ENCODE measurements at places on chromosomes 5 and 9.

DNA sequence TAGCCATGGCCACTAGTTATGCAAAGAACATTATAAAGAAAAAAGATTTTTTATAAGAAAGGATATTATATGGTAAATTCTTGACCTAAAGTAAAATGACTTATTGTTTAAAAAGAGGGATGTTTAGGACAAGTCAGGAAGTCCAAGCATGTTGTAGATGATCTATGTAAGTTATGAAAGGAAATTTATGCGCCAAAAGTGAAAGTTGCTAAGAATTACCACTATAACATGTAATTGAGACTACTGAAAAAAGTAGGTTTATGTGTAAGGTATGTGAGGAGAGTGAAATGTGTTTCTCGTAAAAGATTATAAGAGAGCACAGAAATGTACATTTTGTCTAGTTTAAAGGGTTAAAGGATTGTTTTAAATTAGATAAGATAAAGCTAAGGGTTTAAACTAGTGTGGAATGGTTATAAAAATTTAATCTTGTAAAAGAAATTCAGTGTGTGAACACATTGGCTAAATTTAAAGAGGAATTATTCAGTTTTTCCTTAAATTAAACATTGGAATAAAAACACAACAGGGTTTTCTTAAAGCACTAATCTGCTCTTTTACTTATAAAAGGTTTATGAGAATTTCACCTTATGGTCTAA, 1100.4 kb upstream of the EDIL3 start:
- no peak for DNase-seq

DNA sequence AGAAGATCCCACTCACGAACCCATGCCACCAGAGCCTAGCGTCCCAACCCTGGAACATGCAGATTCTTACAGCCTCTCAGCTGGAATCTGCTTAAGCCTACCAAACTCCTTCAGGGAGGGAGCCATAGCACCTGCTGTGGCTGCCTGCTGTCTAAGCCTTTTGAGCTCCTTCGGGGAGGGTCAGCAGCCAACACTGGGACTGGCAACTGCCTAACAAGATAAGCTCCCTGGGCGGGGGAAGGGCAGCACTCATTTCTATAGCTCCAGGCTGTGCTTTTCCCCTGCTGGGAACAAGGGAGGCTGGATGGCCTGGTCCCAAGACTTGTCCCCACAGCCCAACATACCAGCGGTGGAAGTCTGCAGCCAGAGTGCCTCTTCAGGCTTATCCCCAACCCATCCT, 199.1 kb upstream of the OR13F1 start:
- DNase-seq, result no peak

DNA sequence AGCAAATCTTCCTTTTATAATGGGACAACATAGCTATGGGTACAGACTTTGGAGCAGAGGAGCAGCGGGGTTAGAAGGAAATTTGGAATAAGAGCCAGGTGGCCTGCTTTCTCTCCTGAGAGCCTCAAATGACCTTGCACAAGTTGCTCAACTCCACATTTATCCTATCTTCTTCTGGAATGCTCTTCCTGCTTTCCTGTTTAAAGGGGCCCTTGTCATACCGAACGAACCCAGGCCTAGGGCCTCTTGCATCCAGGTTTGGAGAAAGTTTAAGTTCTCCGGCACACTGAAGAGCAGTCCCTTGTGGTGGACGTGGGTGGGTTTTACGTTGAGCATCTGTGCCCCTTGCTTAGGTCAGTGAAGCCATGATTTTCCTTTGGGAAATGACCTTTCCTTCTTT, 197.9 kb upstream of the NR3C1 start:
- DNase-seq, result no peak

GRCh38 chr5:109723606-109724005, 33.9 kb downstream of the MAN2A1 start:
- DNase-seq, result no peak

GRCh38 chr5:76041863-76042262, 41.3 kb upstream of the SV2C start:
- DNase-seq, result no peak

DNA sequence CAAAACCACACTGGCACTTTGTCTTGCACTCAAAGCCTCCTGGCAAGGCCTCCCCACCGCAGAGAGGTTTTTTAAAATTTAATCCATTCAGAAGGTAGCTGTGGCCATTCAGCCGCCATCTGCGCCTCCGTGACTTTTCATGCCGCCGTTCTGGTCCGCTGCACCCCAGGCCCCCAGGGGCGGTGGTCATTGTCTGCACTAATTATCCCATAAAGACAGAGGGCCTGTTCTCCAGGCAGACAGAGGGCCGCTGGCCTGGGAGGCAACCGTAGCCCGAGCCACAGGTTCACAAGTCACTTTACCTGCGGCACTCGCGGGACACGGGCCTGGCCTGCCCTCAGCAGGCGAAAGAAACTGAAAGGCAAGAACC, 49.4 kb downstream of the EXD3 start:
- DNase-seq, result peak; percentile 77

DNA sequence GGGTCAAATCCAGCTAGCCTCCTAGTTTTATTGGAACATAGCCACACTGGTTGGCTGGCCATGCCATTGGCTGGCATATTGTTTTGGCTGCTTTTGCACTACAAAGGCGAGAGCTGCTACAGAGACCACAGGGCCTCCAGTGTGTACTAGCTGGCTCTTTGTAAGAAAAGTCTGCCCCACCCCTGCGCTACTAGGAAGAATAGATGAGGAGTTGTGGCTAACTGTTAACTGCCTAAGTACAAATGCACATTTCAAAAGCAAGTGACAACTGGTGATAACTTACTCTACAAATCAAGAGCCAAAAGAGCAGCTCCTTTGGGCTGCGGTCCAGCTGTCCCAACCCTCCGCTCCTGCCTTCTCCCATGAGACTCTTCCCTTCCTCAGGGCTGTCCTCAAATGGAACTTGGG, 63.9 kb downstream of the SERINC5 start:
- DNase-seq, result no peak

DNA sequence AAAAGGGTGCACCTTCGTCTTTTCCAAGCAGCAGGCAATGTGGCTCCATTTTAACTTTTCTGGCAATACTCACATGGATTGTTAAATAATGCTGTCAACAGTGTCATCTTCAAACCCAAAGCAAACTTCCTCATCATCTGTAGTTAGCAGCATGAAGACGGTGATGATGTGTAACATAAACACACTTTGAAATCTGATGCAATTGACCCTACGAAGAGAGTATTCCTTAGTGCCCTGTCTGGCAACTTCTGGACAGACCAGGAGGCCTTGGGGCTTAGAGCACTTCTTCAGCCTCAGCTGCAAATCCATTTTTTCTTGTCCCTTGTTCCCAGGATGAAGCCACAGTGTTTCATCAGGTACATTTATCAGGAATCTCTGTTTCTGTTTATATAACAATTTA, 149.1 kb downstream of the GHR start:
- no peak for DNase-seq

- no peak for DNase-seq
Measured at GRCh38 chr5:146475190-146475780, 28.2 kb downstream of the TCERG1 start.

GRCh38 chr5:154610321-154611154, 132.5 kb upstream of the HAND1 start:
- DNase-seq, result peak; percentile 77

GRCh38 chr9:131677444-131678180, 62.3 kb downstream of the RAPGEF1 start:
- no peak for DNase-seq

DNA sequence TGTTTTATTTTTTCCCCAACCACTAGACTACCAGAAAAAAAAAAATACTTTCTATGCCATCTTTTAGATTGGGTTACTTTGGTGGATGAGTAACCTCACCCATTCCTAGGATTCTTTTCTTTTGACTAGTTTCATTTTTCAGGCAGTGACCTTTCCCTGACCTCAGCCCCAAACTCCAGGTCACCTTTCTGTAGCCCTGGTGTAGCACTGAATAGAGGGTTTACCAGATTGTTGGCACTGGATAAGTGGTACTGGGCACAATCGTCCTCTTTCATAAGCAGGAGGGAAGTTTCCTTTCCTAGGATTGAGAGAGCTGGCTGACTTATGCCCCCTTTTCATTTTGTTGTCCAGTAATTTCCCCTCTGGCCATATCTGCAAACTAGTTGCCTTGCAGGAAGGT, 169.4 kb upstream of the TMEM161B start:
- DNase-seq, result no peak

DNA sequence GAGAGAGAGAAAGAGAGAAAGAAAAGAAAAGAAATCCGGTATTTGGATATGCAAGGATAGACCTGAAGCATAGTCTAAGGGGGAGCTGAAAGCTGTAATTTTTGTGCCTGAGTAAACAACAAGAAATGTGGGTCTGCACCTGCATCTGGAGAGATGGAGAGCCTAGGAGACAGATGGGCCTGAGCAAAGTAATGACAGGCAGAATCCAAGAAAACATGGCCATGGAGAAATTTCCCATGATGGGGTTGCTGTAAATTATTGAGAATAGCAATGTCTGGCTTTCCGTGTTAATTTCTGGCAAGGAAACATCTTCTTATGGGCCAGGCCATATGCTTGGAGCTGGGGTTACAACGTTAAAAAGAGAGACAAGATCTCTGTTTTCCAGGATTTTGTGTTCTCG, 40.2 kb downstream of the YIPF5 start:
- no peak for DNase-seq

DNA sequence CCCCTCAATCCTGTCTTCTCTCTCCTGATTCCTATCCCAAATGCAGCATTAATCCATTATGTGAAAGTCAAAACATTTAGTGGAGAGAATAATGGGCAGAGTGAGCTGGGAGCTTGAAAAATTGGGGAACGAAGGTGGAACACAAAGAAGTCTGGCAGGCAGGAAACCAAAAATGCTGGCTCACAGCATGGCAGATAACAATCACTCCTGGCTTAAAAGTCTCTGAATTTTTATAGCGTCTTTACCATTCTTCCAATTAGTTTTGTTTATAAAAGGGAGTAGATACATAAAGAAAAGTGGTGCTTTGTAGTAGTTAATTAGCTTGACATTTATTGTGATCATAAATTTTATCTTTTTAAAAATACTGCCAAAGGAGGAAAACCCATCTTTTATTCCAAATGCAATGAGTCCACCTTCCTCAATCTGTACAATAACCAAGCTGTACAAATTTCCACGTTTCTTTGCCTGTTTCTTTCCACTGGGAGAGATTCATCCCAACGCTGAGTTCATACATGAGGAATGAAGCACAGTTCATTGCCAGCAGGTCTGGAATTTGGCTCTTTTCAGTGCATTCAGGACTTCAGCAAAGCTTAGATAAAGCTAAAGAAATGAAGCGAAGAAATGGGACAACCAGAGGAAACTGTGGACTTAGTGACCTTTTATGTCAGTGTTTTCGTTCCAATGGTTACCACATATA, 174.7 kb downstream of the HMHB1 start:
- DNase-seq, result no peak

- no peak for DNase-seq
Measured at GRCh38 chr5:62779010-62779422, 200.4 kb downstream of the LRRC70 start.

DNA sequence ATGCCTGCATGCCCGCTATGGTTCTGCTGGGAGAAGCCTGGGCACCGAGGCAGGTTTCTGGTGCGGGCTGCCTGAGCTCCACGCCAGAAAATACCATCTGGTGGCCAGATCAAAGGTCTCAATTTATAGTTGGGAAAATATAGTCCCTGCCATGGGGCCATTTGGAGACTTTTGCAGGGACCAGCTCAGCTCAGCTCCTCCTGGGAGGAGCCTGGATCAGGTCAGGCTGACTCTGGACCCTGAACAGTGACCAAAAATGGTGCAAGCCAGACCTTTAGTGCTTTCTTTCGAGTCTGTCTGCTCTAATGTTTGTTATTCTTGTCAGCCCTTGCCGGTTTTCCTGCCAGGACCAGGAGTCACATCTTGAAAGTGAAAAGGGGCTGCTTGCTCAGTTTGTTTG, 31.8 kb downstream of the HMCN2 start:
- no peak for DNase-seq

- no peak for DNase-seq
Measured at GRCh38 chr9:36132086-36132485, 4.4 kb upstream of the GLIPR2 start.

DNA sequence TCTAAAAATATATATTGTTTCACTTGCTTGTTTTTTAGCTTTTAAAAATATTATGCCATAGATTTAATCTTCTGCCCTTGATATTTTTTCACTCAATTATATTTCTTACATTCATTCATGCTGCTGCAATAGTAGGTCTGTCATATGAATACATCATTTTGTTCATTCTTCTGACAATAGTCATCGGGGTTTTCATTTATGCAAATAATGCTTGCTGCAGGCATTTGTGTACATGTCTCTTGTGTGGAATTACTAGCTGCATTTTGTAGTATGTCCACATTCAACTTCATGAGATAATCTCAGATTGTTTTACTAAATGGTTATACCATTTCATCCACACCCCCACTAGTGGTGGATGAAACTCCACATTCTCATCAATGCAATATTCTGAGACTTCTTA, 5.3 kb upstream of the PLPP1 start:
- DNase-seq, result no peak

DNA sequence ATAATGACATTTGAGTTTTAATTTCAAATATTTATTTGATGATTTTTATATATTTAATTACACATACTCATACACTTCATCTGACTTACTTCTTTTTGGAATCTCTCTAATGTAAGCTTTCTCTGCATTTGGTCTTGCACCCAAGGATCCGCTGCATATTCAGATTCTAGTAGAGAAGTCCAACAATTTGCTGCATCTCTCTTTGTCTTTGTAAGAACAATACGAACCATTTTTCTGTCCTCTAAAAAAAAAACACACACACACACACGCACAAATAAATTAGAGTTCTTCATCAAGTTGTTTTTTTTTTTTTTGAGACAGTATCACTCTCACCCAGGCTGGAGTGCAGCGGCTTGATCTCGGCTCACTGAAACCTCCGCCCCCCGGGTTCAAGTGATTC, 3.1 kb downstream of the NUDCD2 start:
- no peak for DNase-seq

GRCh38 chr9:108673386-108673785, 182.4 kb downstream of the ACTL7B start:
- DNase-seq, result no peak

DNA sequence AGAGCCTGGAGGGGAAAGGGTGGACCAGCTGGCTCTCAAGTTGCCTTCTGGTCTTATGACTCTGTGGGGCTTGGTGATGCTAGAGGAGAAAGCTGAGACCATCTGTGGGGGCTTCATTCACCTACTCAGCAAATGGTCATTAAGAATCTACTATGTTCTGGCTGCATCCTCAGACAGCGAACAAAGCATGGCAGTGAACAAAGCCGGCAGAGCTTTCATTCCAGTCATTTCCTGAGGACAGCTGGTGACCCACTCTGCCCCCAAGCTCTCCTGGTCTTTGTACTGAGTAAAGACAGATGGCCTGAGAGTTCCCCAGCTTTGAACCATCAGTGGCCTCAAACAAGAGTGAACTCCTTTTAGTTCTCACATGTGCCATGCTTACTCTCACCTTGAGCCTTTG, 48.0 kb downstream of the FGF1 start:
- DNase-seq, result no peak

DNA sequence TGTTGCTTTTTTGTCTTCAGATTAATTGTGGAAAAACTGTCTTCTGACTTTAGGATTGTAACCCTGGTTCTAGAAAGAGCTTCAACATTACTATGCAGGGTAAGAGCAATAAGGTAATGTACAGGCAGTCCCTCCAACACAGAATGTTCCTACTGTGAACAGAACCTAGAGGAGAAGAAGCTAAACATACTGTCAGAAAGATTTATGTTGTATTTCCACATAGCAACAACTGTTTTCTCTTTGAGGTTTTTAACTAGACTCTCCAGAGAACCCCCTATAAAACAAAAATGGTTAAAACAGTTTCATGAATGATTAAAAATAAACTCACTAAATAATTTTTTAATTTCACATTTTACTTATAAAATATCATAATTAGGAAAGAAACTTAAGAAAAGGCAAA, 64.3 kb upstream of the NAA35 start:
- DNase-seq, result no peak

- DNase-seq, result no peak
Measured at GRCh38 chr9:32701321-32702022, 66.0 kb upstream of the TAF1L start.

All from suprapubic skin (tissue), 4 donors.